ENCODE measurements at places on chromosomes 13 and 19. TPM values are rescaled to one million over a fixed set of nuclear protein-coding genes. Genes with fewer than 3 reads are reported as not detected.

Gene CBY2
- total RNA-seq: 0.21 TPM

Gene GSX1
- total RNA-seq: not detected

DNA sequence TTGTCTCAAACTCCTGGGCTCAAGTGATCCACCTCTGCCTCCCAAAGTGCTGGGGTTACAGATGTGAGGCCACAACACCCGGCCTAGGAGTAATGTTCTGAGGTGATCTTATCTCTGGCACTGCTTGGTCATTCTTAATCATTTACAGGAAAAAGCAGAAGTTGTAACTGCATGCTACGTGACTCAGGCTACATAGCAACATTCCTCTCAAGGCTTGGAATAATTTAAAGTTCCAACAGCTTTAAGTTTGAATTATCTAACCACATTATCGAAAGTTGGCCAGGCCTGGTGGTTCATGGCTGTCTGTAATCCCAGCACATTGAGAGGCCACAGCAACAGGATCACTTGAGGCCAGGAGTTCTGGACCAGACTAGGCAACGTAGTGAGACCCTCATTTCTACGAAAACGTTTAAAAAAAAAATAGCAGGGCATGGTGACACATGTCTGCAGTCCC is 3.9 kb upstream of the B9D2 start:
- no peak for DNase-seq

- no peak for DNase-seq
These were observed 5.8 kb upstream of the JUNB start for GRCh38 chr19:12785431-12786031.

DNA sequence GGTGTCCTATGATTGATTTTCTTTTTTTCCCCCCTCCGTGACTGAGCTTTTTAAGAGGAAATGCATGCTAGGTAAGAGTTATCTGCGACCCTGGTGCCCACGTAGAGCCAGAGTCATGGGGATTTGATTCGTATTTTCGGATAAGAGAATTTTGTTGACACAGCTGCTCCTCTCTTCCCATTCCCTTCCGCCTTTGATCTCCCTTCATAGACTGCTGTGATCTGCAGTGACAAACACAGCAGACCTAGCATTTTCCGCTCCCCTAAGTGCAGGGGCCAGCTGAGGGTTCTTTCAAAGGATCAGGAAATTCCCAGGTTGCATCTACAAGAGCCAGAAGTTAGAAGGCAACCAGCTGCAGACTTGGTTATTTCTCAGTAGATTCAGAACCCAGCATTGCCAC is 70.5 kb downstream of the ZNF568 start:
- DNase-seq: no peak

DNA sequence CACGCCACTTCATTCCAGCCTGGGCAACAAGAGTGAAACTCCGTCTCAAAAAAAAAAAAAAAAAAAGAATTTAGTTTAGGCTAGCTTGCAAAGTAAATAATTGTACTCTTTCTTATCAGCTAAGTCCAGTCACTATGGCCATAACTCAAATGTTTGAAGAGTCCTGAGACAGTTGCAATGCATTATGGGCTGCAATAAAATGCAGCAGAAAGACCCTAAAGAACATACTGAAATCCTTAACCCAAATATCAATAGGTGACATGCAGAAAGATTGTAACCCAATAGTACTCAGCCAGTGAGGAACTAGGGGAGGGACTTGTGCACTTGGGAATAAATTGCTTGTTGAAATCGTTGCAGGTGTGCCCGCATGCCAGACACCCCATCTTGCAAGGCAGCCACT is 20.9 kb upstream of the FFAR2 start:
- DNase-seq: no peak

DNA sequence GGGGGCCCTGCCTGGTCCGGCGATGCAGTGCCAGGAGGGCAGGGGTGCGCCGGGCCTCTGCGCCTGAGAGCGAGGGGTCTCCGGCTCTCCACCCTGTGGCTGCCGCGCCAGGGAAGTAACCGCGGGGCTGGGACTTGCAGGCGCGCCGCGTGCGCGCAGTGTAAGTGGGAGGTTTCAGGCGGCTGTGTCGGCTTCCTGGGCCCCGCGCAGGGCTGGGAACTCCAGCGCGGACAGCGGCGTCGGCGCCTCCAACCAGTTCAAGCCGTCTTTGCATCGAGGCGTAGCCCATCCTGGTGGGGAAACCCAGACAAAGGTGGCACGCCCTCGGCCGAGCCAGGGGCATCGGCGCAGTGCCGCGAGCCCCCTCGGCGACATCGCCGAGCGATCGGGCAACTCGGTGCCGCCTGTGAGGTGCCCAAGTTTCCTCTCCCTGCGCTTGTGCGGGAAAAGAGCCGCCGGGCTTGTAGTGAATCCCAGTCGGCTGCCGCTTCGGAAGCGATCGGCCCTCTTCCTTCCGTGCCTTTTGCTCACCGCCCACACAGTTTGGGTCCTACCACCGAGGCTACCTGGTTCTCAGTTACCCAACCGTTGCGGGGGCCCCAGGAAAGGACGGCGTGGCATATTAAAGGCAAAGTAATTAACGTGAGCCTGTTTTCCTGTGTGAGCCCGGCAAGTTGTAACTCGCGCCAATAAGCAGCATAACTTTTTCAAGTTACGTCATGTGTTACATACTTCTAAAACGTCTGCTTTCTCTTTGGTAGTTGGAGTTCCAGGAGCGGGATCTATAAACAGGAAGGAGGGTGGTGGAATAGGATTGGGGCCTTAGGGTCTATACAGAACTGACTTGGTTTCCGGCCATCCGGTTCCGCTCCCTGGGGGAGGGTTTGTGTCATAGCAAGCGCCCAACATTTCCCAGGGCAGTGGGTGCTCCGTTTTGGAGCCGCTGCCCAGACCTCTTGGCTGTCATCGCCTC is 1.2 kb downstream of the LRCH1 start:
- DNase-seq: peak; percentile 69

DNA sequence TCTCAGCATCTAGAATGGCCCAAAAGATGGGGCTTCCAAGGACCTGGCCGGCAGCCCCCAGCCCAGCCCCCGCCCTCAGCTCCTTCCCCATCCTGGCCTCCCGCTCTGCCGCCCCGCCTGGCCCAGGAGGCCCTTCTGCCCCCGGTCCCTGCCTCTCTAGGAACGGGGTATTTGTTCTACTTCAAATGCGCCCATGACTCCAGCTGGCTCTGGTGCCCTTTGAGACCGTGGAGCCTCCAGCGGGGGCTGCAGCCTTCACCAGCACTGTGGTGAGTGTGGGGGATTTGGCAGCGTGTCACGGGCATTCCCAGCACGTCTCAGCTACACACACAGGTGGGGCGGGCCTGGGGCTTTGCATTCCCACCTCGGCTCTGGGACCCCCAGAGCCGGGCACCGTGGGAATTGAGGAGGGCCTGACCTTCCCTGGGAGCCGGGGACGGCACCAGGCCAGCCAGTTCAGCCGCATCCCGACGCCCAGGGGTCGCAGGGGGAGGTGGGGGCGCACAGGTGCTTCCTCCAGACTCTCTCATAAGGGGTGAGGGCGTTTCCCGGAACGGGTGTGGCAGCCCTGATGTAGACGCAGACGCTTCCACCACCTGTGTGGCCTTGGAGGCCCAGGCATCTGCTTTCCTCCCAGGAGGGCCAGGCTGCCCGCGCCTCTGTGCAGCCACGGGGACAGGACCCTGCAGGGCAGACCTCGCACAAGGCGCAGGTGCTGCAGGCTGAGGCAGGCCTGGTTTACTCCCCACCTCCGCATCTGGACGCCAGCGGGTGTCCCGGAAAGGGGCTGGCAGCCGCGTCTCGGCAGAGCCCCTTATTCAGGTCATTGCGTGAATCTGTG is 947 bp downstream of the ATP4B start:
- no peak for DNase-seq

DNA sequence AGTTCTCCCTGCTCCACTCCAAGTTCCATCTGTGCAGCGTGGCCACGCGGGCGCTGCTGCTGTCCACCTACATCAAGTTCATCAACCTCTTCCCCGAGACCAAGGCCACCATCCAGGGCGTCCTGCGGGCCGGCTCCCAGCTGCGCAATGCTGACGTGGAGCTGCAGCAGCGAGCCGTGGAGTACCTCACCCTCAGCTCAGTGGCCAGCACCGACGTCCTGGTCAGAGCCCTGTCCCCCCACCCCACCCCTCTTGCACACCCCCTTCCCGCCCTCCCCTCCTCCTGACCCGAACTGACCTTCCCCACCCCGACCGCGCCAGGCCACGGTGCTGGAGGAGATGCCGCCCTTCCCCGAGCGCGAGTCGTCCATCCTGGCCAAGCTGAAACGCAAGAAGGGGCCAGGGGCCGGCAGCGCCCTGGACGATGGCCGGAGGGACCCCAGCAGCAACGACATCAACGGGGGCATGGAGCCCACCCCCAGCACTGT is 11.6 kb downstream of the FUZ start:
- no peak for DNase-seq

Measured in urinary bladder (tissue), 4 donors.